ENCODE measurements at places on chromosomes 1 and 21.

DNA sequence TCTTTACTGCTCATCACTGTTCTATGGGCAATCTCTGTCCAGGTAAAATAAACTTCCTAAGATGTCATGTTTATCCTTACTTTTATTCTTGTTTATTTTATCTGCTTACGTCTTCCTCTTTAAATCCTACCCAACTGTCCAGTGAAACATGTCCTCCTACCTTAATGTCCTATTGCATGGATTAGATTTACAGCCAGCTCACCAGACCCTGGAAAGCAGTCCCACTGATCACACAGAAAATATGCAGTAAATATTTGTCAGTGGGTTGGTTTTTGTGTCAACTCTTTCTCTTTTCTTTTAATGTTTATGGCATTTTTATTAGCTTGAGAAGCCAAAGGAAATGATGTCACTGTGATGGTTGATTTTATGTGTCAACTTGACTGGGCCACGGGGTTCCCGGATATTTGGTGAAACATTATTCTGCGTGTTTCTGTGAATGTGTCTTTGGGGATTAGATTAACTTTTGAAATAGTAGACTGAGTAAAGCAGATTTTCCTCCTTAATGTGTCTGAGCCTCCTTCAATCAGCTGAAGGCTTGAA, 258.3 kb downstream of the SRGAP2C start:
- DNase-seq: no peak

DNA sequence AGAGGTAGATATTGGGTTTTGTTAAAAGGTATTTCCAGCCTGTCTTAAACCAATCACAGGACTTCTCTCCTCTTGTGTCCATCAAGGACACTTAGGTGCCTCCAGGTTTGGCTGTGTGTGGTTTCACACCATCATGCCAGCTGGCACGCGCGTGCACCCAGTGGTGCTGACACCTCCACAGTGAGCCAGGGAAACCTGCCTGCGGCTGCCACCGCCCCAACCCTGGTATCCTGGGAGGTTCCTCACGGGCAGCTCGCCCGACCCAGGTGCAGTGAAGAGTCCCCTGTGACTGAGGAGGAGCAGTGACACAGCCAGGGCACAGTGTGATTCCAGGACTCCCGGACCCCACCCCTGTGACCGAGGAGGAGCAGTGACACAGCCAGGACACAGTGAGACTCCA, 13.2 kb upstream of the COL6A2 start:
- no peak for DNase-seq

DNA sequence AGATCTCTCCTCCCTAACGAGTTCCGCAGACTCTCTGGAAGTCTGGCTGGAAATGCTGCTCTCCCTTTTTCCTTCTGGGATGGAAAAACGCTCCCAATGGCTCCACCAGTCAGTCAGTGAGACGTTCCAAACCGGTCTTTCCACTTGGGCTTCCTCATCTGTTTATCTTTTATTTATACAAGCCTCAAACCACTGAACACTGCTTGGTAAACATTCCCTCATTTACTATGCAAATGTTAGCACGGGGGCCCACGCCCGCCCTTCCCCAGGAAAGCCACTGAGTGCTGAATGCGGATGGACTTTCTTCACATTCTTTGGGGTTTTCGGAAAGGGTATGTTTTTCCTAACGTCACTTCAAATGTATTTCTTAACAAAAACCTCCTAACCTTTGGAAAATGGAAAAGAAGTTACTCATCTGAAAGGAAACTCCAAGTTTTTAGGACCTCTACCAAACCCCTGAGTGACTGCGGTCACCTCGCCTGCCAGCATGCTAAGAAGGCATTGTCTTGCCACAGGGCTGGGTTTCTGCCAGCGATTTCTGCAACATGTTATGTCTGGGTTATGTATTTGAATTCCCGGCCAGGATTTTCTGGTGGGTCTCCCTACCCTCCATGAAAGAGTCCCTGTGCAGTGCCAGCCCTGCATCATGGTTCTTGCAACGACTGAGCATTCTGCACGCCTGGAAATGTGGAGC, 14.0 kb upstream of the UMODL1 start:
- DNase-seq: peak; percentile 72

DNA sequence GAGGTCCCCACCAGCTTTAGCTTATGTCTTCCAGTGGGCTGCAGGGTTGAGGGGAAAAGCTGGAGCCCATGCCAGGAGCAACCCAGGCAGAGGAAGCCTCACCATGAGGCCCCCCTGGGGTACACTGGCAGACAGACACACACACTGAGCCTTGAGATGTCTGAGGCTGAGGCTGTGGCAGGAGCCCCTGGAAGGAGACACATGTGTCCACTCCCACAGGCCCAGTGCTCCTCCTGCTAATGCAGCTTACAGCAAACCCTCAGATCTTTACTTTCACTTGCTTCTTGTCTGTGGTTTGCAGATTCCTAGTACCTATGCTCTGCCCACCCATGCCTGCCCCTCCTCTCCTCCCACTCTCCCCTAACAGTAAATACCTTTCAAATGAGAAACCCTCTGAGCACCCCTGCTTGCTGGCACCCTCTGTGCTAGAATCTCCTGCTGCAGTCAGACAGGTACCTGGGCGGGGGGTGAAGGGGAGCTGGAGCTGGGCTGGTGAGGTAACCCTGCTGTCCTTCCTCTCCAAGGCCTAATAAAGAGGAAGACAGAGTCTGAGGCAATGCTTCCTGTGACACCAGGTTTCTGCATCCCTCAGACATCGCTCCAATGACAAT, 63.4 kb upstream of the NEK2 start:
- DNase-seq: no peak

DNA sequence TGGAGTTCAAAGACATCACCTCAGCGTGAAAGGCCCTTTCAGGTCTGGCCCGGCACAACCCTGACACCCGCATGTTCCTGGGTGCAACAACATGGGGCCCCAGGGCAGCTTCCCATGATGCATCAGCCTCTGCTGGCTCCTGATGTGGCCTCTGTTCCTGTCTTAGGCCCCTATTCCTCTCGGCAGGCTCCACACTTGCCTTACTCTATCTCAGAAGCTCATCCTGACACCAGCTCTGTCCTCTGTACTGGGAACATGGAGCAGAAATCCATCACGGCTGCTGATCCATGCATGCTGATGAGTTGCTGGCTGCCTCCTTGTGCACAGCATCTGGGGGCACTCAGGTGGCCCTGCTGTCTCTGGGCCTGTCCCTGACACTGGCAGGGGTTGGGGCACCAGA, 74.6 kb downstream of the ADARB1 start:
- peak; percentile 28 for DNase-seq

All from right forelimb (tissue), 1 donor.